Liver (tissue), 10 donors: ENCODE measurements at places on chromosomes 13 and 19. TPM values are rescaled to one million over a fixed set of nuclear protein-coding genes. Genes with fewer than 3 reads are reported as not detected.

Gene KLK12
- not detected for polyA plus RNA-seq

Gene DYRK1B
- 2.8 TPM for polyA plus RNA-seq

Gene RNF17
- not detected for polyA plus RNA-seq

Gene KIR2DL1
- 0.05 TPM for polyA plus RNA-seq

Gene NRTN
- polyA plus RNA-seq, result 5.3 TPM

Gene MEX3D
- 4.4 TPM for polyA plus RNA-seq

Gene LPAR6
- 8.0 TPM for polyA plus RNA-seq

Gene PSG1
- polyA plus RNA-seq, result not detected

Gene ZDHHC20
- polyA plus RNA-seq, result 7.7 TPM

GRCh38 chr19:8252922-8253589 is 43.9 kb downstream of the CERS4 start:
- no peak overlapping the region for H3K27ac ChIP-seq
- DNase-seq, result peak; percentile 87
- H3K36me3 ChIP-seq, result peaks cover 18% of the 10 kb centered on the region
- no peaks in the 10 kb centered on the region for H3K27me3 ChIP-seq

DNA sequence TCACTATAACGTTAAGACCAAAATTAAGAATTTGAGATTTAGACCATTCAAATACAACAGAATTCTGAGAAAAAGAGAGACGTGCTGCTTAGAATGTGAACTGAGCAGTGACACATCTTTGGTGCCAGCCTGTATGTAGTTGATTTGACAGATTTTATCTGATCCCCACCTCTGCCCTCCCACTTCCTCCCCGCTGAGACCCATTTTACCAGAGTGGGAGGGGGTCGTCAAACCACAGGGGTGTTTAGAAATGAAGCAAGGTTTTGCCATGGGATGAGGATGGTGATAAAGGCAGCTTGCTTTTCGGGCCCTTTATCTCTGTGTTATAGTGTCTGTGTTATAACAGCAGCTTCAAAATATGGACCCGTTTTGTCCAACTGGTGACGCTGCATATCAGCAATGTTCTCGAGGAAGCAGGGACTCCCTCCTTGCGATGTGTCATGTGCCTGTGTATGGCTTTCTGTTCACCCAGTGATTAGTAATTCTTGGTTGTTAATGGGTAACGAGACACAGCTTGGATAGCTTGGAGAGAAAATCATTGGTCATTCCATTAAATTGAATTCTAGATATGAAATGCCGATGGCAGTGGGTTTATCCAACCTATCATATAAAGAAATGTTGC is 125.0 kb downstream of the HS6ST3 start:
- no peak overlapping the region for H3K27ac ChIP-seq
- no peak overlapping the region for H3K4me3 ChIP-seq
- DNase-seq, result no peak
- H3K36me3 ChIP-seq, result no peaks in the 10 kb centered on the region
- H3K4me1 ChIP-seq, result no peaks in the 10 kb centered on the region
- no peaks in the 10 kb centered on the region for H3K27me3 ChIP-seq

DNA sequence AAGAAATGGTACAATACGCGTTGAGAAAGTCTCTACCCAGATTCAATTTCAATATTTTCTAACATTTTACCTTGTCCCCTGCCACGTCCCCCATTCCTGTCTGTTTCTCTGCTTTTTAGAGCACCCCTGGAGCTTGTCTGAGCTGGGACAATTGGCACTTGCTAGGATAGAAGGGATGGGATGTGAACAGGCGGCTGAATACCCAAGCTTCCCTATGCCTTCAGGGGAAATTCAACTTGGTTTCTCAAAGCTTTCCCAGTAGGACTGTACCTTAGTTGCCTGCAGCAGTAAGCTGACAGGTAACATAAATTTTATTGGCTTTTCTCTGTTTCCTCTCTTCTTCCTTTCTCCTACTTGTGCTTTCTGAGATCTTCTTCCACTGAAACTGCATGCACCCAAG is 1663.3 kb downstream of the EFNB2 start:
- DNase-seq, result no peak
- H3K27me3 ChIP-seq, result no peaks in the 10 kb centered on the region
- H3K27ac ChIP-seq, result no peak overlapping the region
- H3K36me3 ChIP-seq, result no peaks in the 10 kb centered on the region
- H3K4me3 ChIP-seq, result no peak overlapping the region

DNA sequence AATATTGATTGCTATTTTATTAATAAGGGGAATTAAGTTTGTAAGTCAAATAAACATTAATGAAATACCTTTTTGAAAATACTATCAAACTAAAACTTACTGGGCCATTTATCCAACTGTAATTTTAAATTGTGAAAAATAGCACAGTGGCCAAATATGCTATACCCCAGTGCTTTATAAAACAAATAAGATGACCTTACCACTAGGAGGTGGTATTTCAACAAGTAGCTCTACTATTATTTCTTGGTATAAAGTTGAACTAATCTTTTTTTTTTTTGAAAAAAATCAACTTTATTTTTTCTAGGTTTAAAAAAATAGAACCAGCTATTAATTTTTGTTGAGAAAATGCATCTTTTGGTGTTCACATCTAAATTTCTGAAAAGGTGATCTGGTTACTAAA is 14.7 kb downstream of the LACC1 start:
- H3K4me1 ChIP-seq, result no peaks in the 10 kb centered on the region
- no peaks in the 10 kb centered on the region for H3K27me3 ChIP-seq
- no peak overlapping the region for H3K27ac ChIP-seq
- H3K4me3 ChIP-seq, result no peak overlapping the region
- H3K36me3 ChIP-seq, result peaks cover 3% of the 10 kb centered on the region

GRCh38 chr19:53102756-53103233 is 427 bp downstream of the ZNF160 start:
- no peaks in the 10 kb centered on the region for H3K27me3 ChIP-seq
- peak; percentile 41 for DNase-seq
- H3K4me1 ChIP-seq, result peaks cover 2% of the 10 kb centered on the region
- peak overlapping the region; percentile 85 for H3K27ac ChIP-seq

DNA sequence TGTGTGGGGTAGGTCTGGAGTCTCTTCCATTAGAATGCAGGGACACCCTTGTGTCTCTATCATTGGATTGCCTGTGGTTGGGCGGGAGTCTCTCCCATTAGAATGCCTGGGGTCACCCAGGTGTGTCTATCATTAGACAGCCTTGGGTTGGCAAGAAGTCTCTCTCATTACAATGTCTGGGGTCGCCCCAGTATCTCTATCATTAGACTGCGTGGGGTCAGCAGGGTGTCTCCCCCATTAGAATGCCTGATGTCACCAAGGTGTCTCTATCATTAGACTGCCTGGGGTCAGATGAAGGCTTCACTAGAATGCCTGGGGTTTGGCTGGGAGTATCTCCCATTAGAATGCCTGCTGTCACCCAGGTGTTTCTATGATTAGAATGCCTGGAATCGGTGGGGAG is 1539.0 kb downstream of the UQCRFS1 start:
- peak; percentile 3 for DNase-seq
- no peak overlapping the region for H3K4me3 ChIP-seq
- no peaks in the 10 kb centered on the region for H3K36me3 ChIP-seq
- no peaks in the 10 kb centered on the region for H3K4me1 ChIP-seq

- no peaks in the 10 kb centered on the region for H3K4me1 ChIP-seq
- no peaks in the 10 kb centered on the region for H3K27me3 ChIP-seq
- no peaks in the 10 kb centered on the region for H3K36me3 ChIP-seq
- H3K27ac ChIP-seq, result no peak overlapping the region
Observed at GRCh38 chr13:111175935-111176334, 60.8 kb downstream of the ARHGEF7 start.

DNA sequence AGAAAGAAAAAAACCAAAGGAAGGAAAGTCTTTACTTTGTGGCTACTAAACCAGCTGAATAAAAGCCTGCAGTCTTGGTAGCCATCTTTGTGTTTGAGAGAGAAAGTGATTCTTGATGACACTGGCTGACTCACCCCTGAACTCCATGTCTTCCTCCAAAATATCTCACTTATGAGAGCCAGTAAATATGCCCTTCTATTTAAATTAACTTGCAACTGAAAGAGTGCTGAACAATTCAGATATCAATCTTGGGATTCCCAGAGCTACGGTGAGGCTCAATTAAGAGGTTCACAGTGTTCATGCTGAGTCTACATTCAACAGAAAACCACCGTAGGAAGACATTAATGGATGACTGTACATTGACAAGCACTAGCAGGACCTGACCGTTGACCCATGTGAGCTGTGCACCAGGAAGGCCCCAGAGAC is 57.9 kb downstream of the KCTD12 start:
- H3K4me1 ChIP-seq, result no peaks in the 10 kb centered on the region
- H3K36me3 ChIP-seq, result no peaks in the 10 kb centered on the region
- no peaks in the 10 kb centered on the region for H3K27me3 ChIP-seq
- H3K27ac ChIP-seq, result no peak overlapping the region

GRCh38 chr13:79846386-79846785 is 365.4 kb downstream of the NDFIP2 start:
- no peak overlapping the region for H3K27ac ChIP-seq
- no peak for DNase-seq
- no peaks in the 10 kb centered on the region for H3K27me3 ChIP-seq
- no peaks in the 10 kb centered on the region for H3K36me3 ChIP-seq
- no peaks in the 10 kb centered on the region for H3K4me1 ChIP-seq

- H3K27ac ChIP-seq, result no peak overlapping the region
Observed at GRCh38 chr13:32663660-32664059, 77.4 kb downstream of the PDS5B start.

GRCh38 chr13:95176611-95177259 is 124.5 kb downstream of the ABCC4 start:
- no peak overlapping the region for H3K27ac ChIP-seq
- no peaks in the 10 kb centered on the region for H3K36me3 ChIP-seq
- H3K4me1 ChIP-seq, result no peaks in the 10 kb centered on the region

GRCh38 chr13:41199079-41199478 is 4.7 kb upstream of the KBTBD7 start:
- no peaks in the 10 kb centered on the region for H3K36me3 ChIP-seq
- no peak overlapping the region for H3K4me3 ChIP-seq
- no peaks in the 10 kb centered on the region for H3K4me1 ChIP-seq
- H3K27me3 ChIP-seq, result no peaks in the 10 kb centered on the region

GRCh38 chr19:55447421-55448174 is 4.5 kb upstream of the SHISA7 start:
- H3K27ac ChIP-seq, result no peak overlapping the region
- H3K4me3 ChIP-seq, result no peak overlapping the region
- peaks cover 5% of the 10 kb centered on the region for H3K27me3 ChIP-seq
- H3K4me1 ChIP-seq, result no peaks in the 10 kb centered on the region
- no peak for DNase-seq

DNA sequence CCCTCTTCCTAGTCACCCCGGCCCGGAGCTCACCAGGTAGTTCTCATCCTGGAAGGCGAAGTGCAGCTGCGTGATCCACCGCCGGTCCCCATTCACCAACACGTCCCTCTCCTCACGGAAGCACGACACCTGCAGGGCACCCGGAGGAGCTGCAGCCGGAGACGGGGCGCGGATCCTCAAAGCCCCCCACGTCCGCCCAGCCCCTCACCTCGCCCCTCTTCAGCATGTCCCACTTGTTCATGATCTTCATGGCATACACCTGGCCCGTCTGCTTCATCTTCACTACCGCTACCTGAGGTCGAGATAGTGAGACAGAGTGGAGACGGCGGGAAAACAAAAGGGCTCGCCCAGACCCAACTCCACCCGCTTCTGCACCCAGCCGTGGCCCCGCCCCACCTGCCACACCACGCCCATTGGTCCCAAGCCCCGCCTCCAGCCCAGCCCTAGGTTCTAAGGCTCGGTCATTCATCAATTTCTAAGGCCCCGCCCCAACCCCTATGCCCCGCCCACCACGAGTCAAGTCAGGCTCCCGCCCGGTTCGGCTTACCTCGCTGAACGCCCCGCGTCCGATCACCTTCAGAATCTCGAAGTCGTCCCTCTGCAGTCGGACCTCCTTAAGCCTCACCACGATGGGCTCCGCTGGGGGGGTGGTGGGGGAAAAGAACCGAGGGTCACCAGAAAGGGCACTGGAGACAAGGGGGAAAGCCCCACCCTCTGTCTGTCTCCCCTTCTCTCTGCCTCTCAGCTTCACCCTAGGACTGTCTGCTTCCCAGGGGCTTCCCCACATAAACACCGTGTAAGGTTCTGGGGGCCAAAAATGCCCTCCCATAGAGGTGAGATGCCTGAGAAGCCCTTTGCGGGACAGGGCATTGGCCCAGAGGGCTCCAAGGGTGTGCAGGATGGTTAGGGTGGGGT is 2.8 kb downstream of the DMPK start:
- H3K27ac ChIP-seq, result no peak overlapping the region
- DNase-seq, result peak; percentile 97
- no peak overlapping the region for H3K4me3 ChIP-seq
- H3K4me1 ChIP-seq, result peaks cover 3% of the 10 kb centered on the region
- H3K27me3 ChIP-seq, result no peaks in the 10 kb centered on the region

DNA sequence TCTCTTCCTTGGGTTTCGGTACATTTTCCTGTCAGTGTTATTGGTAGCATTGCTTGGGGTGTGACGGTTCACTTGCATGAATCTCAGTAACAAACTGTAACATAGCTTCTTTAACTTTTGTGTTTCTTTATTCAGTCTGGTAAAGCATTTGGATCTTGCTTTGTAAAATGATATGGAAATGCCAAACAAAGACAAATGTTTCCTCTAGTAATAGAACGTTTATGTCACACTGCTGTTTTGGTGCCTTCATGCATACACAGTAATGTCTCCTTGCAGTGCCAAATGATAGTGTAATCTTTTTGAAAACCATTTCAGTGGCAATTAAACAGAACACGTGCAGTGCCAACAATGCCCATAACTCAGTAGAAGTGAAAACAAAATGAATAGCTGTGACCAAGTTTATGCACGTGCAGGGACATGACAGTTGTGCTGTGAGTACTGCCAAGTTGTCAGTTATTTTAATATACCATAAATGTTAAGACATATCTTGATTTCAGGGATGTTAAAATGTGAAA is 110.8 kb downstream of the RXFP2 start:
- H3K27ac ChIP-seq, result no peak overlapping the region
- no peaks in the 10 kb centered on the region for H3K27me3 ChIP-seq
- no peak overlapping the region for H3K4me3 ChIP-seq
- no peak for DNase-seq
- peaks cover 2% of the 10 kb centered on the region for H3K4me1 ChIP-seq

DNA sequence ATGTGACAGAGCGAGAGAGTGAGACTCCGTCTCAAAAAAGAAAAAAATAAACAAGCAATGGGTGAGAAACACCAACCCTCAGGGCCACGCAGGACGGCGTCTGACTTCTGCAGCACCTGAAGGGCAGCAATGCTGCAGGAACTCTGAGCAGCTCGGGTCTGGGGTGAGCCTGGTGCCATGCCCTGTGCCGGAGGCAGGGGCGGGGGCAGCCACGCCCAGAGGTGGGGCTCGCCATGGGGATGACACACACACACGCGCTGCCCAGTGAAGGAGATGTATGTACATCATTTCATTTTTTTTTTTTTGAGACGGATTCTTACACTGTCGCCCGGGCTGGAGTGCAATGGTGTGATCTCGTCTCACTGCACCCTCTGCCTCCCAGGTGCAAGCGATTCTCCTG is 24.3 kb downstream of the GPX4 start:
- H3K4me1 ChIP-seq, result no peaks in the 10 kb centered on the region
- H3K27ac ChIP-seq, result no peak overlapping the region

GRCh38 chr19:55437410-55437809 is 5.7 kb downstream of the SHISA7 start:
- no peaks in the 10 kb centered on the region for H3K4me1 ChIP-seq
- H3K36me3 ChIP-seq, result no peaks in the 10 kb centered on the region
- peaks cover 19% of the 10 kb centered on the region for H3K27me3 ChIP-seq
- H3K27ac ChIP-seq, result no peak overlapping the region
- DNase-seq, result peak; percentile 78
- H3K4me3 ChIP-seq, result no peak overlapping the region

GRCh38 chr13:46609726-46610125 is 56.8 kb downstream of the LRCH1 start:
- no peaks in the 10 kb centered on the region for H3K27me3 ChIP-seq
- no peak for DNase-seq
- H3K4me3 ChIP-seq, result no peak overlapping the region
- peaks cover 12% of the 10 kb centered on the region for H3K4me1 ChIP-seq
- H3K27ac ChIP-seq, result no peak overlapping the region

GRCh38 chr13:78227709-78228108 is 309.1 kb upstream of the EDNRB start:
- H3K27me3 ChIP-seq, result no peaks in the 10 kb centered on the region
- no peak overlapping the region for H3K4me3 ChIP-seq
- H3K4me1 ChIP-seq, result no peaks in the 10 kb centered on the region
